ENCODE measurements at places on chromosomes 3 and 15.

DNA sequence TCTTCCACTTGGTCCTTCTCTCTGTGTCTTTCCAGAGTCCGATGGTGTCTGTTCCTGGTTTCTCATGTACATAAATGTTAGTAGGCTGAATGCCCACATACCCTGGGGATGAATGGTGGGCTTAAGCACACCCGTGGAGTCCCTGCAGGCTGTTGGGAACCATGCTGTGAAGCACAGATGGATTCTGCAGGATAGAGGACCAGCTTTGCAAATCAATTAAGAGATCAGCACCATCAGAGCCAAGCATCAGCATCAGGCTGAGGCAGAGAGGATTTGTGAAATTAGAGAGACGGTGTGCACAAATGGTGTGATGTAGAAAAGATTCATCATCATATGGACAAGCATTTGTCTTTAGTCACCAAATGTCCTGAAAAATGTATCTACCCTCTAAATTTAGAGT is 127.1 kb downstream of the SV2B start:
- no peak for DNase-seq

DNA sequence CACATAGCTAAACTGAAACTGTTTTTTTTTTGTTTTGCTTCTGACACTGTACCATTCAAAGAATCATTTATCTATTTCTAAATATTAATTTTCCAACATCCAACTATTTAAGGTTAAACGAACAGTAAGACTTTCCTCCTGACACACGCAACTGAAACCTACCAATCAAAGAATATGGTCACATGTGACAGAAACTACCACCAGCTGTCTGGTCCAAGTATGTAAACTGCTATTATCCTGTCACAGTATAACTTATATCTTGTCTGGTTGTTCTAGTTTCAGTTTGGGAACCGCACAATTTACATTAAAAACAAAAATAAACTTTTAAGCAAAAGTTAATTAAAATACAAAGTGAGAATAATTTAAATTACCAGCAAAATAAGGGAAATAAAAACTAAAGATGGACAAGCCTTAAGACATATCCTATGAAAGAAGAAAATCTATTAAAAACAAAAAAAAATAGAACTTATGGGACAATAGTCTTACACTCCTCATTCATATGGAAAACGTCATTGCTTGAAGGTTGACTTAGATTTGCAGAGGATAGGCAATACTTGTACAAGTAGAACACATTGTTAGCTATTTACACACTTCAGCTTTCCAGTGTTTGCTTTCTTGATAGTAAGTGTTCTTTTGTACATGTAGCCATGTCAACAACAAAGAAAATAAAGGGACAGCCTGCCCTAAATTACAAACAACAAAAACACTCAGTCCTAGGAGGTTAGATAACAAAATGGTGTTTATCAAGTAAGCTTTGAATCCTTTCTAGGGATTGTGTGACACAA is 26.8 kb upstream of the CHRM5 start:
- no peak for DNase-seq

GRCh38 chr3:163655021-163655420 is 1423.3 kb downstream of the SI start:
- no peak for DNase-seq

- no peak for DNase-seq
These were observed 571 bp downstream of the ACAD9 start for GRCh38 chr3:128879991-128880390.

DNA sequence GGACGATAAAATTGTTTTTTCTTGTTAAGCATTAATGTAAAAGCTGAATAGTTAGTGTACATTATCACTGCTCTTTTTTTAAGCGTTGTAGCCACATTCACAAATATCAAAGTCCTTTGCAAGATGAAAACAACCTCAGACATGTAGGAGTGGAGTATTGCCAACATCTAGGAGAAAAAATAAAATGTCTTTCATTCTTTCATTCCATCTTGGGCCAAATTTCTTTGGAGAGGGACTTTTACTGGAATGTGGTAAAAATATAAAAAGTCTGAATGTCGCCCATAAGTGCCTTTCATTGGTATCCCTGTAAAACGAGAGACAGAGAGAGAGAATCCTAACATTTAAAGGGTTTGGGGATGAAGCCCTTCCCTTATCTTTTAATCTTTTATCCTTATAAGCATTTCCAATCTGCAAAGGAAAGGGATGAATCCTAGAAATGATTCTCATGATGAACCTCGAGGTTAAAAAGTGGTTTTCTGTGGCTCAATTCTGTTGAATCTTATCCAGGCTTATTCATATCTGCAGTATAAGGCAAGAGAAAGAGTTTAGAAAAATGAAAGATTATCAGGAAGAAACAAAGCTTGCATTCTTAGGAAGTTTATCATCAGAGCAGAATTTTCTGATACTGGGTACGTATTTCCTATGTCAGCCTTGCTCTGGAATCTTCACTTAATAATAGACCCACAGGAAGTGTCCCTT is 1031.7 kb downstream of the MCTP2 start:
- no peak for DNase-seq

DNA sequence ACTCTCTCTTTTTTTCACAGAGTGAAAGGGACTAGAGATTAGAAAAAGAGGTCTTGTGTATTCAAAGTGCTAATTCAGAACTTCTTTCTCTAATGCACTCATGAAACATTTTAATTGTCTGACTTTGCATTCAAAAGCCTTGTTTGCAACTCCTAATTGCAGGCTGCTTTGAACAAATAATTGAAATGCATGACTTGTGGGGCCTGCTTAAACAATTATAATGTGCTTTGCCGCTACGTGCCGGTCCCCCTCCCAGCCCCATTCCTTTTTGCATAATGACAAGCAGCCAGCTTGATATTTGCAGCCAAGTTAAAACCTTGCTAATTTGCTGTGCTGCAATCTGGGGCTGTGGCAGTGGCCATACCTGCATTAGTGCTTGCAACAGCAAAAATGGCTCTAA is 114.5 kb downstream of the FOXB1 start:
- no peak for DNase-seq

DNA sequence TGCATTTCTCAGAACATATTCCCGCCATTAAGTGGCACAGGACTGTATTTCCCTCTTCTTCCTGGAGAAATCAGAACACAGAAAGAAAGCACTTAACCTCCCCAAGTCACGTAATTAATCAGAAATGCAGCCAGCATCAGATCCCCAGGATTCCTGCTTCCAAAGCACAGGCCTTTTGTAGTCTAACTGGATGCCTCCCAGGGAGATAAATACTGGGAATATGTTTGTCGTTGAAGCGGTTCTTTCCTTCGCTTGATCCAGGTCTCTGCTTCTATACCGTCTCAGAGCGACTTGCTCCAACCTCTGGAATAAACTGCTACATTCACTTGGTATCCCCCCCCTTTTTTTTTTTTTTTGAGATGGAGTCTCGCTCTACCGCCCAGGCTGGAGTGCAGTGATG is 198.6 kb downstream of the KBTBD8 start:
- no peak for DNase-seq

- no peak for DNase-seq
These were observed 23.9 kb upstream of the OR5H6 start for GRCh38 chr3:98240131-98240530.

GRCh38 chr3:31957106-31957505 is 24.0 kb downstream of the OSBPL10 start:
- no peak for DNase-seq

GRCh38 chr15:79680720-79681119 is 216.1 kb downstream of the MTHFS start:
- no peak for DNase-seq

DNA sequence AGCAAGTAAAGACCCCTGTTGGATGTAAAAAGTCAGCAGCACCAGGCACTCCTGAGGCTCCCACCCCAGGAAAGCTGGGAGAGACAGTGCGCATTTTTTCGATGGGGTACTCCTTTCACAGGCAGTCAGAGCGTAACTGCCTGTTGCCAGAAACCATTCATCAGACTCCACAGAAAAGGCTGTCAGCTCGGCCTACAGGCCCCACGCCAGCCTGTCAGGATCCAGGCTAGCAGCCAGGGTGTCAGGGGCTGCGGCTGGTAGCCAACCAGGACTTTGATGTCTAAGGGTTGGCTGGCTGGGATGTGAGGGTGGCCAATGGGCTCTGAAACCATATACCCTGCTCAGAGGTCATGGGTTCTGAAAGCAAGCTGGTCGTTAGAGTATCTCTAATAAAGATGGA is 164.5 kb downstream of the WNT5A start:
- no peak for DNase-seq

- DNase-seq: no peak
These were observed 20.7 kb downstream of the PPP1R2 start for GRCh38 chr3:195522254-195523023.

DNA sequence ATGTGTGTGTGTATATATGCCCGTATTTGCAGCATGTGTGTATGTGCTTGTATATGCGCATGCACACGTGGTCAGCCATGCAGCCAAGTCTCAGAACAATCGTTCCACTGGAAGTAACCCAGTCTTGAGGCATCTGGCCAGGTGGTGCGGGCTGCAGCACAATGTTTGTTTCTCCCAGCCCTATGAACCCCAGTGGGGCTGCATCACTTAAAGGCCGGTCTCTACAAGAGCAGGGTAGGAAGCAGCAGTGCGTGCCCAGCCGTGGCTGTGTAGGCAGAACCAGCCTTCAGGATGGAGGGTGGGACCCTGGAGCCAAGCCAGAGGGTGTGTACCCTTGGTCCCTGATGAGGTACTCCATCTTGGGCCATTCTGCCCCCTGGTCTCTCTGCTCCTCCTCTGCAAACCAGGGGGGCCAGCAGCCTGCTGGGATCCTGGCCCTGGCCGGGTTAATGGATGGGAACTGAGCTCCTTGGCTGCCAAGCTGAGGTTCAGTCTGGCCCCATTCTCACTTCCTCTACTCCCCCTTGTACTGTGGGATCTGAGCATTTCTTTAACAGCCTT is 11.8 kb downstream of the KLF13 start:
- DNase-seq: no peak

DNA sequence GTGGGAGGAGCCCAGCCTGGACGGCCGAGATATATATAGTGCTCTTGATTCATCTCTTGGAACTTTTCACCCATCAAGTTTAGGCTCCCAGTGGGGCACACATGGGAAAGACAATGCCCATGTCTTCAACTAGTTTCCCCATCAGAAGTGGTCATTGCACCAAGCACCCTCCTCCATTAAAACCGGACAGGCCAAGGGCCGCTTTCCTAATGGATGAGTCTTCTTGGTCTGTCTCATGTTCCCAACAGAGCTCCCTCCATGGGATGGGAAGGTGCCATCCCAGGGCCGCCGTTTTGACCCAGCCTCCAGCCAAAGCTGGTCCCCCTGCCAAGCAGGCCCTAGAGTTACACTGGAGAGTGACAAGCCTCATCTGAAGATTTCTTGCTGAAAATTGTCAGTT is 34.7 kb upstream of the UBE2Q2 start:
- no peak for DNase-seq

GRCh38 chr3:13539671-13540070 is 9.3 kb upstream of the FBLN2 start:
- DNase-seq: no peak

DNA sequence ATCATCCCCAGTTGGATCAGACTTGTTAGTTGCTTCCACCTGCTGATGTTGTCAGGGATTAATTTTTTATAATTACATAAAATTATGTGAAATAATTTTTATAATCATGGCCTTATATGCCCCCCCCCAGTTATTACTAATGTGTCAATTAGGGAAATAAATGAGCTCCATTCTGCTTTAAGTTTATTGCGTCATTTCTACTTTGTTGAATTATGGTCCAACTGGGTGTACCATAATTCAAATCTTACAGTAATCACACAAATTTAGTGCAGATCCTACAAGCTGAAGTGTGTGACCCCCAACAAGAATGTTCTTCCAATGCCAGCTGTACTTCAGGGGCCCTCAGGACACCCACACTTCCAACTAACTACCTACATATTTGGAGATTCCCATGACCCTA is 7.5 kb upstream of the NDN start:
- DNase-seq: no peak

DNA sequence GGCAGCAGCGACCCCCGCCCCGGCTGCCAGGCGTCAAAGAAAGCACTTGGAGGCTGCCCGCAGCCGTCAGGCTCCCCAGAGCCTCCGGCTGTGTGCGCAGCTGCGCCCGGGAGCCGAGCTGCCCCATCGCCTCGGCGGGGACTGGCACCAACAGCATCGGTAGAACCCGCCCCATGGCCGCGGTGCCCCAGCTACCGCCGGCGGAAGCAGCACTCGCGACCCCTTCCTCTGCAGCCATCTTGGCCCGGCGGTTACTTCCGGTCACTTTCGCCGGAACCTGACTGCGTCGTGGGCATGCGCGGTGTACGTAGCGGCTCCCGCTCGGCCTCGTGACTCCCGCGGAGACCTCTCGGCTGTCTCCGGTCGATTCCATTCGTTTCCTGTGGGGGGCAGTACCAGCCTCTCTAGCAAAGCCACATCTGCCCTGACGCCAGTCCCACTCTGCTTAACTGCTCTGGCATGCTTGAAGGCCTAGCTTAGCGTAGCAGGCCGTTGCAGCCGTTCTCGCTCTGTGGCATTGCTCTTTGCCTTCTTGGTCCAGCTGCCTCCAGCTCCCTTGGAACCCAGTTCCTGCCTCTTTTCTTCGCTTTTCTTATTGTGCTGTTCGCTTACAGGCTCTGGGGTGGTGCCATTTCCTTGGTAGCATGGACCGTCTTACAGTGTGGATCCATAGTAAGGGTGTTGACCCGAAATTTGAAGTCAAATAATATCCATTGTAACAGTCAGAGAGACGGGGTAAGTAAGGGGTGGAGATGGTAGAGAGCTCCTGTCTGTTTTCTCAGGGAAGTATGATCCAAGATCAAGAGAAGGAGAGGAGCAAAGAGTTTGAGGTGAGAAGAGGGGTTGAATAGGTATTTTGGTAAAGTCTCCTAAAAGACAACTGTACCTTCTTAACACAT is at the start of gene SPG11:
Gene SPG11 (minus strand): TSS at position 253 of the 899 bp plus-strand sequence. CDS start 15 bp downstream, at position 238.
- peak; percentile 92 for DNase-seq

GRCh38 chr3:71582612-71583565 is 639 bp downstream of the FOXP1 start:
- DNase-seq: peak; percentile 39

DNA sequence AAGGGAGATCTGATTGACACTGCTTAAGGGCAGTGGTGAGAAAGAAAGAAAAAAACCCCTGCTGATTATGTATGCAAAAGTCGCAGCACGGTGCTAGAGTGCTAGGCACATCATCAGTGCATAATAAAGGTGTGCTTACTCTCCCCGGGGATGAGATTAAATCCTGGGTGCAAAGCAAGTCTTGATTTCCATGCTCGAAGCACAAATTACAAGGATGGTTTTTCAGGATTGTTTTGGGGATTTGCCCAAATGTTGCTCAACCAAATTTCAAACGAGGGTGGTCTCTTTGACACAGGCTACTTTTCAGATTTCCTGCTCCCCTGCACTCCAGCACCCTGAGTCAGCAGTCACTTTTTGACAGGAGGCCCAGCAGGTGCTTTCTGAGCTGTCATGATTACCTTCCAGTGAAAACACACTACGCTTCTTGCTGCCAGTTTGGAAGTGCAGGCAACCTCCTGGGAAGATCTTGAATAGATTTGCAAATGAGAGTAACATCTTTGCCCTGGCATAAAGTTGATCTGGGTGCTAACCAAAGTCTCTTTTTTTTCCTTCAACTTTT is 167.5 kb upstream of the TRIM42 start:
- DNase-seq: no peak

DNA sequence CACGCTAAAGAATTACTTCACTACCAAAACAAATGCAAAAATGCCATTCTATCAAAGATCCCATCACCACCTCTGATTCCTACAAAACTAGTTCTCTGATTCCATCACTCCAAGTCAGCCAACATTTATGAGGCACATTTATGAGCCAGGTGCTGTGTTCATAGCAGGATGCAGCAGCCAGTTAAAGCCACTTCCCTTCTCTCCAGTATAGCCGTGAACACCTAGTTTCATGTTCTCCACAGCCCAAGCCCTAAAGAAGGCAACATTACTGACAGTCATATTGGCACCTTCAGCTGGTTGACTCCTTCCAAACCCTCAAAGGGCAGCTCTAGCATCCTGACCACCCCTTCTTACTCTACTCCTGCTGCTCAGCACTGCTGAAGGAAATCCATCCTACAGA is 36.4 kb downstream of the RYK start:
- DNase-seq: no peak
